GM23338 (cell line): ENCODE measurements at places on chromosomes 6 and 20. TPM values are rescaled to one million over a fixed set of nuclear protein-coding genes. Genes with fewer than 3 reads are reported as not detected.

- no peaks in the 10 kb centered on the region for H3K4me1 ChIP-seq
- no peaks in the 10 kb centered on the region for H3K27me3 ChIP-seq
- H3K36me3 ChIP-seq = no peaks in the 10 kb centered on the region
- H3K4me3 ChIP-seq = no peak overlapping the region
- no peak for DNase-seq
These were observed 344.1 kb downstream of the CDC5L start for GRCh38 chr6:44731485-44732095.

The SPATA25 gene
- 1.0 and 7.5 TPM in 2 replicates for total RNA-seq

DNA sequence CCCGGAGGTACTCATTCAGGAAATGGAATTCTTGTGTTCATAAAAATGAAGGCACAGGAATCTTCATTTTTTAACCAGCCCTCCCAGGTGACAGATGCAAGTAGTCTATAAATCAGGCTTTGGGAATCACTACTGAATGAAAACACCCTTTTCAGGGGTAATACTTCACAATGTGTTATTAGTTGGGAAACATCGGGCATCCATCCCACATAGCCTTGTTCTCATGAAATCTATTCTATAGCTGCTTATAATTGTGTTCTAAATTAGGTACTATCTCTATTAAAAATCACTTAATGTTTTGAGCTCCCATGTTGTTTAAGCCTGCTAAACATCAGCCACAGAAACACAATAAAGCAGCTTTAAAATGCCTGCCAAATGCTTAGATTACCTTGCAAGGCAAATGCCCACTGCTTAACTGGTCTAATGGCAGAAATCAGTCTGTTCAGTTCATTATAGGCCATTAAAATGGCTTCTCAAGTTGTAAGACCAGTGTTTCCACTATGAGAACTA is 94.9 kb downstream of the L3MBTL3 start:
- no peaks in the 10 kb centered on the region for H3K27me3 ChIP-seq
- no peaks in the 10 kb centered on the region for H3K36me3 ChIP-seq
- no peak overlapping the region for H3K27ac ChIP-seq
- no peak overlapping the region for H3K4me3 ChIP-seq
- DNase-seq = no peak

- no peaks in the 10 kb centered on the region for H3K36me3 ChIP-seq
- peaks cover 25% of the 10 kb centered on the region for H3K4me1 ChIP-seq
- no peaks in the 10 kb centered on the region for H3K27me3 ChIP-seq
- DNase-seq = no peak
- H3K4me3 ChIP-seq = no peak overlapping the region
These were observed 350.5 kb downstream of the PRL start for GRCh38 chr6:21946298-21946783.

GRCh38 chr6:10526156-10526555 is 5.0 kb downstream of the GCNT2 start:
- peaks cover 36% of the 10 kb centered on the region for H3K4me1 ChIP-seq
- DNase-seq = no peak
- H3K36me3 ChIP-seq = no peaks in the 10 kb centered on the region

DNA sequence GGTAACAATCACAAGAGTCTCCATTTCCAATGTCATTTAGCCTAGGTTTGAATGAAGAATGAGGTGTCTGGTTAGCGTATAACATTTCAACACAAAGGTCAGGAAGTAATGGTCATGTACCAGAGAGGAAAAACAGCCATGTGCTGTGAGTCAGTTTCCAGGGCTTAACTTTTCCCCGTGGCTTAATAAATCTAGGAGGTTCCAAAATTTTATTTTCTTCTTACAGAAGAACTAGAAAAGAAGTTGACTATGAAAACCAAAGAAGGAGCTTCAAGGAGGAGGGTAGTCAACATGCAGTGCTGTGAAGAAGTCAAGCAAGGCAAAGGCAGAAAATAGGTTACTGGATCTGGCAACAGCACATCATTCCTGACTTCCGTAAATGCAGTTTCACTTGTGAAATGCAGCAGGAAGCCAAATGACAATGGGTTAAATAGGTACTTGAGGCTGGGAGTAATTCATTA is 8.4 kb upstream of the GABRR2 start:
- no peaks in the 10 kb centered on the region for H3K27me3 ChIP-seq
- no peak overlapping the region for H3K27ac ChIP-seq
- DNase-seq = peak; percentile 32
- peaks cover 5% of the 10 kb centered on the region; the same call in 1 of the 2 replicates for H3K36me3 ChIP-seq
- H3K4me3 ChIP-seq = no peak overlapping the region

DNA sequence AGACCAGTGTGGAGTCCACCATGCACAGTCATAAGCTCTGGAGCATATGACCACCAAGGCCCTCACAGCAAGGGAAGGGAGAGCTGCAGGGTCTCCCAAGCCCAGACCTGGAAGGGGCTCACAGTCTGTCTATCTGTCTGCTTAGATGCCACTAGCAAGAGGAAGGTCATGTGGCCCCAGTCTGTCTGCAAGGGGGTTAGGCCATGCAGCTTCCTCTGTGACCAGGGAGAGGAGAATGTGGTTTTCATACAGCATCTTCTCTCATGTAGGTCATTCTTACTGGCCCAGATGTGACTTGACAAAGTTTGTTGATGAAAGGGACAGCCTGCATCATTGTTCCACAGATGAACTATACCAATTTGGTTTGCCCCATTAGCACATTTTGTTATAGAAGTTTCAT is 260.8 kb downstream of the FARS2 start:
- no peak overlapping the region for H3K27ac ChIP-seq
- H3K36me3 ChIP-seq = no peaks in the 10 kb centered on the region
- no peak for DNase-seq
- H3K4me3 ChIP-seq = no peak overlapping the region
- no peaks in the 10 kb centered on the region for H3K4me1 ChIP-seq

The RAET1E gene
- total RNA-seq = not detected in 2 replicates

DNA sequence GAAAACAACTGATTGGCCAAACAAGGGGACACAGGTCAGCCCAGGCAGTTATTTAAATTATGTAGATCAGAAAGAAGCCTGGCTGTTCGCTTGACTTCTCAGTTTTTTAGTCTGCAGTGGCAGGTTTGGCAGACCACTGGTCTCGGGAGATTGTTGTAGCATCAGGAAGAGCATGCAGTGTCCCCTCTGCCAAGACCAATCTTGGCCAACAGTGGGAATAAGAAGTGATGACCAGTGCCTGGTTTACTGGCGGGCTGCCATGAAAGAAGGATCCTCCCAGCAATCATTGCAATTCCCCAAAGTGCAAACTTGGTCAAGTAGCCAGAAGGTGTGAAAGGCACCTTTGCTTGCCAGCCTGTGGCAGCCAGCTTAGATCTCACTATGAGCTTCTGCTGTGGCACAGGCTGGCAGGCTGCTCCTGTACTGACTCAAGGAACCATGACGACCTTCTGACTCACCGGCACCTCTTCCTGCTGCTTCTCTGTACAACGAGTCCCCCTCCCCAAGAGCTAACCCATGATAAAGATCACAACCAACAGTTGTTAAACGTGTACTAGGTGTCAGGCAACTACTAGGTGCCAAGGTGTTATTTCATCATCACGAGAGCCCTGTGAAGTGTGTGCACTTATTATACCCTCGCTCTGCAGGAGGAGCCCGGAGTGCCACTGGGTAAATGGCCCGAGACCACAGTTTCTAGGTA is 76.8 kb upstream of the DUSP22 start:
- no peaks in the 10 kb centered on the region for H3K27me3 ChIP-seq
- no peak overlapping the region for H3K4me3 ChIP-seq
- H3K4me1 ChIP-seq = peaks cover 6% of the 10 kb centered on the region; the same call in 1 of the 2 replicates
- DNase-seq = no peak
- no peak overlapping the region for H3K27ac ChIP-seq
- H3K36me3 ChIP-seq = no peaks in the 10 kb centered on the region
